Thyroid gland (tissue), 4 donors: ENCODE measurements at places on chromosomes 4 and X.

DNA sequence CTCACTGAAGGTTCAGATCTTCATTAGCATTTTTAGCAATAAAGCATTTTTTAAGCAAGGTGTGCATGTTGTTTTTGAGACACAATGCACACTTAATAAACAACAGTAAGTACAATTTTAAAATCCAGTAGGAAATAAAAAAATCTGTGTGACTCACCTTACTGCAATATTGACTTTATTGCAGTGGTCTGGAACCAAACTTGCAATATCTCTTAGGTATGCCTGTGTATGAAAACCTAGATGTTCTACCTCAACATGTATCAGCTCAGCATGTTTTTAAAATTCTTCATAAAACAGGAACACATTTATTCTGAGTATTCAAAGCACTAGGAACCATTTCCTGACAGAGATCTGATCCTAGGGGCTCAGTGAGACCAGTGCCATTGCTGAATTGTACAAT is 26.7 kb downstream of the NR0B1 start:
- no peak overlapping the region for H3K27ac ChIP-seq
- H3K36me3 ChIP-seq = no peaks in the 10 kb centered on the region
- no peaks in the 10 kb centered on the region for H3K4me1 ChIP-seq
- H3K27me3 ChIP-seq = no peaks in the 10 kb centered on the region
- H3K4me3 ChIP-seq = no peak overlapping the region

- H3K27me3 ChIP-seq = no peaks in the 10 kb centered on the region
- no peak overlapping the region for H3K27ac ChIP-seq
- H3K4me3 ChIP-seq = no peak overlapping the region
Observed at GRCh38 chr4:173752610-173753230, 222.7 kb upstream of the HAND2 start.

DNA sequence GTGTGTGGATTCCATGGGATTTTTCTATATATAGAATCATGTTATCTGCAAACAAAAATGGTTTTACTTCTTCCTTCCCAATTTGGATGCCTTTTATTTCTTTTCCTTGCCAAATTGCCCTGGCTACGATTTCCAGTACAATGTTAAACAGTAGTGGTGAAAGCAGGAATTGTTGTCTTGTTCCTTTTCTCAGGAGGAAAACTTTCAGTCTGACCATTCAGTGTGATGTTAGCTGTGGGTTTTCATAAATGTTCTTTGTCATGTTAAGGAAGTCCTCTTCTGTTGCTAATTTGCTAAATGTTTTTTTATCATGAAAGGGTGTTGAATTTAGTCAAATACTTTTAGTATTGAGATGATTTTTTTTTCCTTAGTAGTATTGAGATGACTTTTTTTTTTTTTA is 10.9 kb downstream of the SAP30 start:
- no peak overlapping the region for H3K4me3 ChIP-seq
- DNase-seq = no peak
- H3K36me3 ChIP-seq = no peaks in the 10 kb centered on the region
- no peaks in the 10 kb centered on the region for H3K27me3 ChIP-seq
- peaks cover 4% of the 10 kb centered on the region for H3K4me1 ChIP-seq
- no peak overlapping the region for H3K27ac ChIP-seq

- no peak overlapping the region for H3K4me3 ChIP-seq
- no peaks in the 10 kb centered on the region for H3K4me1 ChIP-seq
- H3K27ac ChIP-seq = no peak overlapping the region
- H3K36me3 ChIP-seq = no peaks in the 10 kb centered on the region
- peak; percentile 15 for DNase-seq
- H3K27me3 ChIP-seq = no peaks in the 10 kb centered on the region
Observed at GRCh38 chr4:167622481-167623240, 388.4 kb upstream of the SPOCK3 start.
